ENCODE measurements at places on chromosomes 5 and 9.

DNA sequence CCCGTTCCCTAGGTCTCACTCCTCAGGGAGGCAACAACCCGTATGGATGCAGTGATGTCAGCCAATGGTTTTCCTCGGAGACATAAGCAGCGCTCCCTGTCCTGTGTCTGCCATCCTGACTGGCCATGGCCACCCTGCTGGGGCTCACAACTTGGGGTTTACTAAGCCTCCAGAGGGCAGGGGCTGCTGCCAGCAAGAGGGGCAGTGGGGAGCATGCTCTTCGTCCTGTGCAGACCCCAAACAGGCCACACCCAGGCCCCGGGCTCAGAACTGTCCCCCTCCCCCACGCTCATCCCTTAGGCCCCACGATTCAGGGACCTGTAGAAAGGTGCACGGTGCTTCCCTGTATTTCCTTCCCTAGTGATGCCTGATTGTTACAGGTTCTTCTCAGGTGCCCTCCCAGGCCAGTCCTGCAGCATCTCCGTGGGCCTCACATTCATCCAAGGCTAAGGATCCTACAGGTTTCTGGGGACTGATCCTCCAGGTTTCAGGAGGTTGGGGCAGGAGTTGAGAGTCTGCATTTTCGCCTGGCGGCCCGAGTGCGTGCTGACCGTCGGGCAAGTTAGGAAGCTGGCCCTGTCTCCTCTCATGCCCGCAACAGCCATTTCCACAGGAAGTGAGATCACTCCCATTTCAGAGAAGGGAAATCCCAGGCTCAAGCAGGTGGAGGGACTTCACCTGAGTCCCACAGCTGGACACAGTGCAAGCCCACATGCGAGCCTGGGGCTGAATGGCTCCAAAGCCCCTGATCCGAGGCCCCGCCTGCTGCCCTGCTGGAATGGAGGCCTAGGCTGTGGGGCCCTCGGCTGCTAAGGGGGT is 217.6 kb downstream of the ROR2 start:
- no peak for DNase-seq

DNA sequence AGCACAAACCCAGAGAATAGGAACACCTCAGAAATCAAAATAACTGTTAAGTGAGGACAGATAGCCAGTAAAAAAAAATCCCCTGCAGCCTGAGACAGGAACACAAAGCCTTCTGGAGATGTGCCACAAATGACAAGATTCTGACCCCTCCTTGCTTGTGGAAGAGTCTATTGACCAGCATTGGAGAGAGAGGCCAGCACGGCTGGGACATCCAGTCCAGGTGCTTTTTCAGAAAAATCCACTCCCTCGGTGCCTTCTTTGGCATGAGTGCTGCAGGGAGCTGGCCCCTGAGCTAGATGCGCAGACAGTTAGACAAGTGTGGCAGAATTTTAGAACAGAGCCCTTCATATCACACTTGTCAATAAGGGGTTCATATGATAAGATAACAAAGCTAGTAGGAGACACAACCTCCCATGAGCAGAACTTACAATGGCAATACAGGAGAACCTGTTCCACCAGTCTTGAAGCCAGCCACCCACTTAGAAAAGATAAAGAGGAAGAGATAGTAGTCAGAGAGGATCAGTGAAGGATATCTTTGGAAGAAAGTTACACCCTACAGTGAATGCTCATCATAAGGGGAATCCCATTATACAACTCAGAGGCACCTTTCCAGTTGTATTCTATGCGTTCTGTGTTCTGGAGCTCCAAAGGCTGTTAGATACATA is 298.4 kb downstream of the TLE1 start:
- DNase-seq: no peak

GRCh38 chr5:159905496-159905895 is 10.8 kb upstream of the ADRA1B start:
- no peak for DNase-seq

DNA sequence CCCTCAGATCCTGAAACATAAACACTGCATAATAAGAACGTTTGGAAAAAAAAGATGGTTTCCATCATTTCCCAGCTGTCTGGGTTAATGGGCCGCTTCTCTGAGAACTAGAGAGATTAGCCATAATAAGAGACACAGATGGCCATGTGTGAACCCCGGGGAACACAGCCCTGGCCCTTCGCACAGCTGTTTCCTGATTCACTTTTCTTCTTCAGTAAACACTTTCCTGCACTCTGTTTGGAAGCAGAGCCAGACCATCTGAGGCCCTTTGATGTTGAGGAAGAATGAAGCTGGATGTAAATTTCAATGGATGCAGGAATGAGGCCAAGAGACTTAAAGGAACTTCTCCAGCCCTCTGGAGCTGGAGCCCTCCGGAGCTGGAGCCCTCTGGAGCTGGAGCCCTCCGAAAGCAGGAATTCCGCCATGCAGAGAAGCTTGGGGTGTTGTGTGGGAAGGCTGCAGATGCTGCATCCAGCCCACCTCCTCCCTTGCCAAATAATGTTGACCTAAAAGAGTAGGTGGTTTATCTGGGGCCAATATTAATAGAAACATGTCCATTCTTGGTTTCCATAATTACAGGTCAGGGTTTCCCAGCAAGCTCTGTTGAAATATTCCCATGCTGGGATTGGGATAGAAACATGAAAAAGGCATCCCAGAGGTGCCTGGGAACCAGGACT is 218.9 kb downstream of the NXNL2 start:
- no peak for DNase-seq

GRCh38 chr9:35342221-35342958 is 147.5 kb upstream of the RUSC2 start:
- DNase-seq: no peak

GRCh38 chr5:42513246-42513645 is 90.0 kb downstream of the GHR start:
- DNase-seq: no peak

DNA sequence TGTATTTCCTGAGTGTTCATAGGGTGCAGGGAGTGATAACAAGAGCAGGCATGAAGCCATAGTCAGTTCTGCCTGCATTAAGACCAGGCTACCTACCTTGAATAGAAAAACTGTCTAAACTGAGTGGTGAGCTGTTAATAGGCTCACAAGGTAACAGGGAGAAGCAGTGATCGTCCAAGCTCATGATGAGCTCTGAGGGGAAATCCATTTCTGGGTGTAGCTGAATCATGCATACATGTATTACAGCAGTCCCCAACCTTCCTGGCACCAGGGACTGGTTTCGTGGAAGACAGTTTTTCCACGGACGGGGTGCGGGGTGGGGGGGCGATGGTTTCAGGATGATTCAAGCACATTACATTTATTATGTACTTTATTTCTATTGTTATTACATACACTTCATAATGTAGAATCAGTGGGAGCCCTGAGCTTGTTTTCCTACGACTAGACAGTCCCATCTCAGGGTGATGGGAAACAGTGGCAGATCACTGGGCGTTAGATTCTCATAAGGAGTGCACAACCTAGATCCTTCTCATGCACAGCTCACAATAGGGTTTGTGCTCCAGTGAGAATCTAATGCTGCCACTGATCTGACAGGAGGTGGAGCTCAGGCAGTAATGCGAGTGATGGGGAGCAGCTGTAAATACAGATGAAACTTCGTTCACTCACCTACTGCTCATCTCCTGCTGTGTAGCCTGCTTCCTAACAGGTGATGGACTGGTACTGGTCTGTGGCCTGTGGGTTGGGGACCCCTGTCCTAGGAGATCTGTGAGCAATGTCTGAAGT is 100.0 kb upstream of the IL6ST start:
- no peak for DNase-seq

DNA sequence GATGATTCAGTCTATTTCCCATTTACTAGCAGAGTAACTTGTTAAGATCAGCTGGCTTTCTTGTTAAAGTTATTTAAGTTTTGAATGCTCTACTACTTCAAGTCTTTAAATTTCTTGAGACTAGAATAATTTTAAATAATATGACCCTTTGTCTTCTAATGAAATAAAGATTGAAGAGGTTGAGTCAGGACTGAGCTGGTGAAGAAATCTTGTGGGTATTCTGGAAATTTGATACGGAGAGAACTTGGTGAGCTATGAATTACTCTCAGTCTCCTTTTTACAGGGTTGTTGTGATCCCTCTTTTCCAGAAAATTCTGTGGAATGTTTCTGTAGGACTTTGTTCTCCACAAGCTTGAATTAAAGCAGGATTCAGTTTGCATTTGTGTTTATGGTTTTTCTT is 29.3 kb downstream of the RNF20 start:
- no peak for DNase-seq

GRCh38 chr5:170361616-170362015 is 27.6 kb downstream of the KCNMB1 start:
- no peak for DNase-seq

DNA sequence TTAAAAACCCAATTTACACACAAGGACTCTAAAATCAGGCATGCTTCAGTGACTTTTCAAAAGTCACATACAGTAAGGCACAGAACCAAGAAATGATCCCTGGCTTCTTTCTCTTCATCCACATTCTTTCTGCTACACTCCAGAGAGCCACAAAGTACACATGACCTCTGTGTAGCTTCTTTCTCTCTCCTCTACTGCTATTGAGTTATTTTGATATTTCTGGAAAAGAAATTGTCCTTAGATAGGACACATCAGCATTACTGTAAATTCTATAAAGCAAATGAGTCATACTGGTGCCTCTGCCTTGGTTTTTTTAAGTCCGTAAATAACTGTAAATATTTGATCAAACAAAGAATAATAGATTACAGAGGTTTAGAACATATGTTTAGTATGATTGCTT is 96.3 kb downstream of the KIAA0825 start:
- no peak for DNase-seq

- no peak for DNase-seq
Measured at GRCh38 chr5:54570916-54571315, 53.4 kb downstream of the SNX18 start.

DNA sequence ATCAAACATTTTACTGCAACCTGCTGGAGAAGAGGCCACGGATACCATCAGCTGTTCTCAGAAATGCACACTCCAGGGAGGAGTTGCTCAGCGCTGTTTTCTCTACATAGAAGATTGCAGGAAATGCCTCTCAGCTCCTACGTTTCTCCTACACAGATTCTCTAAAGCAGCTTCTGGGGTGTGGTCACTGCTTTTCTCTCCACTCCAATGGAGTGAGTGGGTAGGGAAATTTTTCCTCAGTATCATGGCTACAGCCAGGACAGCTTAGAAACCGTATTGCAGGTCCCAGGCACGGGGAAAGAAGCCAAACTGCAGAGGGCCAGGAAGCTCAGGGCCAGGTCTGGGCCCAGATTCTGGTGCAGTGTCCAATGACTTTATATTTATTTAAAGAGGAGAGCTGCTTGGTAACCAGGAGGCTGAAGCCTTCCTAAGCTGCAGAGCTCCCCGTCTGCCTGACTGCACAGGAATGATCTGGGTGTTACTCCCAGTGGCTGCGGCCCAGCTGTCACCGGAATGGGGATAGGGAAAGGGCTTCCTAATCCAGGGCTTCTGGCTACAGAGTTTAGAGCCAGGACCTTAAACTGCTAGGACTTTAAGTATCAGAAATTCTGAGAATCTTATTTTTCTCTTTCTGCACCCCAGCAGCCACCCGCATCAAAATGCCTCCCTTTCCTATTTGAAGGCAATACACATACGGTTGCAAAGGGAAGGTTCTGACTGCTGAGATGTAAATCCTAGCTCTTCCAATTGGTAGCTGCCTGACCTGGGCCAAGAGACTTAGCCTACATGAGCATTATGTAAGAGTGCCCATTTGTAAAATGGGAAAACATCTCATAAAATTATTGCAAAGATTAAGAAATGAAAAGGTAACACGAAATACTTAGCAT is 1.4 kb upstream of the SPTAN1 start:
- DNase-seq: no peak

GRCh38 chr5:134141331-134142050 is 27.0 kb downstream of the TCF7 start:
- DNase-seq: no peak

GRCh38 chr5:65076251-65076869 is 307.6 kb downstream of the CWC27 start:
- peak; percentile 28 for DNase-seq

- no peak for DNase-seq
Measured at GRCh38 chr5:113029614-113030013, 53.0 kb downstream of the DCP2 start.

DNA sequence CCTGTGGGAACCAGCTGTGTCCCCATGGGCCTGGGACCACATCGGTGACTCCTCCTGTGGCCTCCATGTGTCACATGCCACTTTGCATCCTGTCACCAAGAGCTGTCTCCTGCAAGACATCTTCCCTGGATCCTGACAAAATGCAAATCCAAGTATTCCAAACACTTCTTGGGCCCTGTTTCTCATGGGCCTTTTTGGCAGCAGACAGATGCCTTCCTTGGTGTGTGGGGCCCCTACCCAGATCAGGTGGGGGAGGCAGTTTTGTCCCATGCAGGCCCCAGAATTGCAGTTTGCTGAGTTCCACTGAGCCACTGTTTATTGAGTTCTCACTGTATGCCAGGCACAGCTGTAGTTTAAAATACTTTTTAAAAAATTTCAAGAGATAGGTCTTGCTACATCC is 62.5 kb upstream of the GABRP start:
- DNase-seq: no peak

- no peak for DNase-seq
Measured at GRCh38 chr9:96688187-96688586, 33.1 kb upstream of the PRXL2C start.

DNA sequence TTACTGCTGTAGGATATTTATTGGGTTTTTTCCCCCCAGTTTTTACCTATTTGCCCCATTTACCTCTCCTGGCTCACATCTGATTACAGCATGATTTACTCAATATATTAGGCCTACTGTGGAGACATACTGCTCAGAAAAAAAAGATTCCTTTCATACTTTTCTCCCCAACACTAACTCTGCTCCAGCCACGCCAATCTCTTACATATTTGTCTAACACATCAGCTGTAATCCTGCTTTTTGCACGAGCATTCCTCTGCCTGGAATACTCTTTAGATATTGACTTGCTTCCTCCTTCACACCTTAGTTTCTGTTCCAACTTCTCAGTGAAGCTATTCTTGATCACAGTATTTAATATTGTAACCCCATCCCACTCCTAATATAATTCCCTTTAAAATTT is 158.1 kb upstream of the VCAN start:
- no peak for DNase-seq

DNA sequence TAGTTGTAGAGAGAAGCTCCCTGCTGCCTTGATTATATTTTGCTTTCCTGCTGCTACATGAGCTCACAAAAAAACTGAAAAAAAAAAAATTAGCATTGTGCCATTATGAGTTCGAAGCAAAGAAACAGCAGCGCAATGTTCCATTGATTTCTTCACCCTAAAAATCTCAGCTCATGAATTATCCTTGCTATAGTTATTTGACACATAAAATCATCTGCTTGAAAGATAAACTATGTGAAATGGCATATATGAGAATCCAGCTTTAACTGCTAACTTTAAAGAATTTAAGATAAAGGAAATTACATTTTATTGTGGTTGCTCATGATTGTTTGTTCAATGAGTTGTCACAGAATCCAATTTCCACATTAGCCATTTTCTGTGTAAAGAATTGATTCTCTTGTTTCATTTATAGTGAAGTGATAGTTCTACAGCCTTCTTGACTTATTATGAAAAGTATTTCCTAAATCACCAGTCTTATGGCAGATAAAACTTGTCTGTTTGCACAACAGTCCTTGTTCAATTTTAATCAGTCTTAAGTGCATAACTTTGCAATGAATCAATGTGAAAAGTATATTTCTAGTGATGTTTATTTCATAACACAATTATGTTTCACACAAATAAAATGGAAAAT is 1275.0 kb upstream of the CDH9 start:
- DNase-seq: no peak

- peak; percentile 45 for DNase-seq
Measured at GRCh38 chr5:136249678-136250266, 56.8 kb upstream of the SMIM32 start.
